ENCODE measurements at places on chromosomes 5 and 9.
A peak's percentile ranks its signal among the peaks of the same experiment; 100 is the strongest.

- peak; percentile 34 for DNase-seq
Observed at GRCh38 chr9:84397151-84397728, 56.7 kb upstream of the SLC28A3 start.

GRCh38 chr5:73412597-73412988 lies 36.0 kb downstream of the FOXD1 start:
- DNase-seq: no peak

DNA sequence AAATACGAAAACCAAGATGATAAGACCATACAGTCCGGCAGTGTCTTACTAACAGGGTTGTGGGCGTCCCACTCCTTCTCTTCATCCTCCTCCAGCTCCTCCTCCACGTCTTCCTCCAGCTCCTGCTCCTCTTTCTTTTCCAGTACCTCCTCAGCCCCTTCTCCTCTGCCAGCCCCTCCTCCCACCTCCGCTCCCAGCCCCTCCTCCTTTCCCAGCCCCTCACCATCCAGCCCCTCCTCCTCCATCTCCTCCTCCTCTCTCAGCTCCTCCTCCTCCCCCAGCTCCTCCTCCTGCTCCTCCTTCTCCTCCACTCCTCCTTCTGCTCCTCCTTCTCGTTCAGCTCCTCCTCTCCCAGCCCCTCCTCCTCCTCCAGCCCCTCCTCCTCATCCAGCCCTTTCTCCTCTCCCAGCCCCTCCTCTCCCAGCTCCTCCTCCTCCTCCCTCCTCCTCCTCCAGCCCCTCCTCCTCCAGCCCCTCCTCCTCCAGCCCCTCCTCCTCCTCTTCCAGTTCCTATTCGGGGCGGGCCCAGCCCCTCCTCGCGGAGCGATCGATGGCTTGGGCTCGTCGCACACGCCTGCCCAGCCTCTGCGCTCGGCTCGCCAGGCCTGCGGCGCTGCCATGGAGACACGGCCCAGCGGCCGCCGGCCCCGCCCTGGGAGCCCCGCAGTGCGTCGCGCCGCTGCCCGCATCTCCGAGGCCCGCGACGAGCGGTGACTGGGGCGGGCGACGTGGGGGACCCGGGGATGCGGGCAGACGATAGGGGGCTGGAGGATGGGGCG lies at the start of gene BRD3OS:
Gene BRD3OS (plus strand): TSS at position 654 of the 778 bp plus-strand sequence. CDS start 1,267 bp downstream, outside the sequence.
- DNase-seq: peak; percentile 92

DNA sequence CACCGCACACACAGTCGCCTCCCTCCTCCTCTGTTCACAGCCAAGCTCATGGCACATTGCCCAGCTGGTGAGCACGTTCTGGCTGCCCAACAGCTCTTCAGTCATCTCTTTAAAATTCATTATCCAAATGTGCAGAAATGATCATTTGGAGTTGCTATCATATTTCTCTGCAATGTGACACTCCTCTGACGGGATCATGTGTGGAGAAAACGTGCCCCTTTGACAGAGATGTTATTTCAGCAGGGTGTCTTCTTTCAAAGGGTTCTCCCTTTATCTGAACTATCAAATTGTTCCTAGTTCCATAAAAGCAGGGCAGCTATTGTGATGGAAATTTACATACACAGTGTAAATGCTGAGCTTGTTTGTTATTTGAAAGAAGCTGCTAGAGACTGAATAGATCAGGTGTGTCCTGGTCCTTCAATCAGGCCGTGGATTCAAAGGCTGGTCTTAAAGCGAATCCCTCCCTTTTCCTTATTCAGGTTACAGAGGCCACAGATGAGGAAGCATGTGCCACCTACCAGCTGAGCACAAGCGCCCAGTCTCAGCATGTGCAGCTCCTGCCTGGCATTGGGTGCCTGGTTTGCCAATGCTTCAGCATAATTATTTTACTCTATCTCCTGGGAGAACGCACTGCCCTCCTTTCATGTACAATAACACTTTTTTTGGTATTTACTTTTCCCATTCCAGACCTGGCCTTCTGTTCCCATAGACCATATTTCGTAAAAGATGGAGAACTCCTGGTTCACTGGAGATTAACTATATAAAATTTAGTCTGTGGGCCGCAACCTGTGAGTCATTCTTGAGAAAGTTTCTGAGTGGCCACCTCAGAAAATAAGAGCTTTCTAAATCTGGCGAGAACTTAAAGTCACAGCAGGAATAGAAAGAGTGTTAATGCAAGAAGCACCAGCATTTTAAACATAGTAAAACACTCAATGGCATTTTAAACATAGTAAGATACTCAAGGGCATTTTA lies 433.7 kb downstream of the ENC1 start:
- DNase-seq: no peak

DNA sequence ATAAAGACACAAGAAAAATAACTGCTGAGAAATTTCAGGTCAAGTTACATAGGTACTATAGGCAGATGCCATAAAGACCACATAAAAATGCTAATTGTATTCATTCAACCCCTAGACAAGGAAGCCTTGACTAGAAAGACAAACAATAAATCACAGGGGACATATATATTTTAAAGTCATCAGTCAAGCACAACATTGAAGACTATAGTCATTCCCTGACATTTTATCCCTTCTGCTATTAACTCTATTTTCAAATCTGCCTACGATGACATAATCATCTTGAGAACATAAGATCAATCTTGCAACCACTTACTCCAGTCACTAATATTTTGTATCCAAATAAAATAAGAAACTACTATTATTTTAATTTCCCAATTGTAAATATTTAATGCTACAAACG lies 38.3 kb downstream of the FAM13B start:
- DNase-seq: no peak
